ENCODE measurements at places on chromosomes 16 and 17.

GRCh38 chr16:89149386-89149785 is 22.2 kb upstream of the CDH15 start:
- DNase-seq, result no peak

DNA sequence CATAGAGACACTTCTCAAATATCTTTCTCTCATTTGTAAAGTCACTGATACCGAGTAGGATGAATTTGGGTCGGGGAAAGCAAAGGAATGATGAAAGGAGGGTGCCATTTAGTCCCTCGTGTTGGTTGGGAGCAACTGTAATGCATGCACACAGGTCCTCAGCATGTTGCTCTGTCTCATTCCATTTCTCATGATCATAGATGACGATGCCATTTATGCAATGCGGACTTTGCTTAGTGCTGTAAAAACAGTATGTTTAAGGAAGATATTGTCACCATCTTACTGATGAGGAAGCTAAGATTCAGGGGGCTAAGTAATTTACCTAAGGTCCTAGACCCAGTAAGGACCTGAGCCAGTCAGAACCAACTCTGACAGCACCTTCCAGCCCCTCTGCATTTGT is 100.1 kb downstream of the AATF start:
- DNase-seq, result no peak

- no peak for DNase-seq
Measured at GRCh38 chr17:69431835-69432234, 17.3 kb downstream of the MAP2K6 start.

GRCh38 chr17:81049372-81049911 is 14.5 kb downstream of the BAIAP2 start:
- no peak for DNase-seq

GRCh38 chr17:34769049-34769448 is 189.7 kb downstream of the TMEM132E start:
- DNase-seq, result no peak

GRCh38 chr17:50576864-50577263 is 16.3 kb downstream of the CACNA1G start:
- DNase-seq, result no peak

GRCh38 chr17:28887871-28888471 is 9.6 kb downstream of the FLOT2 start:
- no peak for DNase-seq

GRCh38 chr17:62062302-62062701 is 2.8 kb downstream of the MED13 start:
- peak; percentile 22 for DNase-seq

GRCh38 chr16:20762404-20763123 is 1.2 kb upstream of the ACSM3 start:
- DNase-seq, result no peak

GRCh38 chr16:85935391-85935973 is 36.5 kb downstream of the IRF8 start:
- no peak for DNase-seq

DNA sequence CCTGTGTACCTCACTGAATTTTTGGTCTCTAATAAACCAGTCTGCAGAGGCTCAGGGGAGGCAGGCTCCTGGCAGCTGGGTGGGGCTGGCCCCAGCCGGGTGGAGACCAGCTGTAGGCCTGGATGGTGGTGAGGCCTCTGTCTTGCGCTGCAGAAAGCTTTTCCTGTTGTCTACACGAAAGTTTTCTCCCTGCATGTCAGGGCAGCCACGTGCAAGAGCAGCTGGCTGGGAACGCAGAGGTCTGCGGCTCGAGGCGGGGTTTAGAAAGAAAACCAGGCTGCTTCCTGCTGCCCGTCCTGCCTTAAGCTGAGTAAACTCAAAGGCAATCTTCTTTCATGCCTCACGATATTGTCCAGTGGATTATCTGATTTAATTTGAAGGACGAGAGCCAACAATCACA is 2.4 kb downstream of the SERPINF1 start:
- DNase-seq, result peak; percentile 13

GRCh38 chr16:83501481-83501880 is 306.3 kb upstream of the HSBP1 start:
- no peak for DNase-seq

DNA sequence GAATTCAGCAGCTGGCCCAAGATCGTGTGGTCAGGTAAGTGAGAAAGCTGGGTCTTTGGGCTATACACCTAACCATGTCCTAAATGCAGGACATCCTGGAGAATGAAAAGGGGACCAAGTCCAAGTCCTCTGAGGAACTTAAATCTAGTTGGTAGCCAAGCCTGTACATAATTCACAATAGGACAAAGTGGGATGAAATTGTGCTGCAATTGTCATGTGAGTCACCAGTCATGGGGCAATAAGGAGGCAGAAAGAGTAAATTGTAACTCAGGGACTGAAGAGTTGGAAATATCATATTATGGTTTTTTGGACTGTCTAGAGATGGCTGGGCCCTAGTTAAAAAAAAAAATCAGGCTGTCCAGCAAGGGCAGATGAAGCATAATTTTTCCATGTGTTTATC is 202.6 kb downstream of the CYLD start:
- DNase-seq, result no peak

DNA sequence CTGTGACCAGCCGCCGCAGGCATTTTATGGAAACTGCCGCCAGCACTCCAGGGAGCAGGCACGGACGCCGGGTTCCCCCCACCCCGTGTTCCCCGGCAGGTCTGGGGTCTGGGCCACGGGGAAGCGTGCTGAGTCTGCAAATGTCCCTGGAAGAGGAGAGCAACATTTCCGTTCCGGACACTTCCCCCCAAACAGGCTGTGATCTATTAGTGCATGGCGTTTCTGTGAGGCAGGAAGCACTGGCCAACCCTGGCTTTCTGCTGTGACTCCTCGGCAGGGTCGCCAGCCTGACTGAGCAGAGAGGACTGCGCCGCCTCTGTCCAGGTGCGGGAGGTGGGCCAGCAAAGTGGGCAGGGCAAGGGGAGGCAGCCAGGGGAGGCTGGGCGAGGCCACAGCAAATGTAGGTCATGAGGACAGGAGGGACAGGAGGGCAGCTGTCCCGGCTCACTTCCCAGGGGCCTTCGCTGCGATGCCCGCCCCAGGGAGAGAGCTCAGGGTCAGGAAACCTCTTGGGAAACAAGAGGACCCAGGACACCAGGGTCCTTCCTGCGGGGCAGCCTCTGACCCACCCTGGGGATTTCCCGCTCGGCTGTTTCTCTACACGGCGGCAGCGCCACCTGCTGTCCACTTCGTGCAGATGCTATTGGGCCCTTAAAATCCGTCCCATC is 9.5 kb downstream of the FOXF1 start:
- DNase-seq, result peak; percentile 3

- no peak for DNase-seq
Measured at GRCh38 chr16:48487287-48487686, 102.1 kb upstream of the SIAH1 start.

DNA sequence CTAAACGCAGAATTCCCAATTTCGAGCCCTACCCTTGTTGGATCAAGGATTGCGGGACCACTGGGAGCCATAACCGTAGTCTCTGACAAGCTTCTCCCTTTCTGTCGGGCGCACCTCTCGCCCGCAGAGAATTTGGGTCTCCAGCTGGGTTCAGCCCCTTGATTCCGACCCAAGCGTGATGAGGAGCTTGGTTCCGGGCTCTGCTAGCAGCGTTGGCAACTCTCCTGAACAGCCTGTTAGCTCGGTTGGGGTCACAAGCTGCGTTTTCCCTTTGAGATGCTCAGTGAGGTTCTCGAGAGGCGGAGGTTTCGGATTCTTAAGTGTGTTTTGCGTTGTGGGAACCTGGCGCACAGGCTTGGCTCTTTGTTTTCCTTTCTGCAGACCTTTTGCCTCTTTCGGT is 655 bp downstream of the ATXN1L start:
- no peak for DNase-seq

DNA sequence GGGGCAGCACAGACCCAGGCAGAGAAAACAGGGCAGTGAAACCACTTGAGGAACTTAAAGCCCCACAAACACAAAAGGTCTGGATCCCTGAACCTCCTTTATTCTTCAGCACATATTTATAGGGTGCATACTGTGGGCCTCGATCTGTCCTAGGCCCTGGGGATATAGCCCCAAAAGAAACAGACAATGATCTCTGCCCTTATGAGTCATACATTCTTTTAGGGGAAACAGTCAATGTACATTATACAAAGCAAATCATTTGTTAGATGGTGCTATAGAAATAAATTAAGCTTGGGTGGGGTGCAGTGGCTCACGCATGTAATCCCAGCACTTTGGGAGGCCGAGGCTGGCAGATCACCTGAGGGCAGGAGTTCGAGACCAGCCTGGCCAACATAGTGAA is 10.0 kb upstream of the HES7 start:
- no peak for DNase-seq

- no peak for DNase-seq
Measured at GRCh38 chr17:811051-811784, 29.1 kb downstream of the MRM3 start.

DNA sequence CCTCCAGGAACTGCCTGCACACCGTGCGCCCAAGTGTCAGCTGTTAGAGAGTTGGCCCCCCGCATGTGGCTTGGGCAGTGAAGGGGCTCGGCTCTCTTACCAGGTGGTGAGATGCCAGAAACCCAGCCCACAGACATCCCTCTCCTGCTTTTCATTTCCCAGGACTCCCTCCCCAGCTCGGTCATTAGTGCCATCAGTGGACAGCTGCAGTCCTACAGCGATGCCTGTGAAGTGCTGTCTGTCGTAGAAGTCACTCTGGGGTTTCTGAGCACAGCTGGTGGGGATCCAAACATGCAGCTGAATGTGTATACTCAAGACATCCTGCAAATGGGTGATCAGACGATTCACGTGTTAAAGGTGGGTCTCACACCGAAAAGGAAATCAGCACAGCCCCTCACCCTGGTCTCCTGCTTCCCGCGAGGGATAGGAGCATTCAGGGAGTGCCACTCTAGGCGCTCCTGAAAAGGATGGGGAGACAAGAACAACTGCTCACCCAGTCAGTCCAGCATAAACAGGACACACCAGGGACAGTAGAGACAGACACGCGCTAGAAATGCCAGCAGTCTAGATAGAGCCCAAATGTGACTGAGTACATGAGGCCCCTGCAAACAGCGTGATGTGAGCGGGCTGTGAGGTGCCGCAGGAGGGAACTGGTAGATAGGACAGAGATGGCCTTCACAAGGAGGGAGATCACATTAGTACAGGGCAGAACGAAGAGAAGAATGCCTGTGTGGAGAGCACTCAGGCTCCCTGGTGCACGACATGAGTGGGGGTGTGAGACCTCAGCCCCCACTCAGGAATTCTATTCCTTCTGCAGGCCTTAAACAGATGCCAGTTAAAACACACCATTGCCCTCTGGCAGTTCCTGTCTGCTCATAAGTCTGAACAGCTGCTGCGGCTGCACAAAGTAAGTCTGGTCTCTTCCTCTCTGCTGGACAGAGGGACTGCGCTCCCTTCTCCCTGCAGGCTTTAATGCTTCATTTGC is 25.7 kb upstream of the ENDOV start:
- DNase-seq, result no peak

DNA sequence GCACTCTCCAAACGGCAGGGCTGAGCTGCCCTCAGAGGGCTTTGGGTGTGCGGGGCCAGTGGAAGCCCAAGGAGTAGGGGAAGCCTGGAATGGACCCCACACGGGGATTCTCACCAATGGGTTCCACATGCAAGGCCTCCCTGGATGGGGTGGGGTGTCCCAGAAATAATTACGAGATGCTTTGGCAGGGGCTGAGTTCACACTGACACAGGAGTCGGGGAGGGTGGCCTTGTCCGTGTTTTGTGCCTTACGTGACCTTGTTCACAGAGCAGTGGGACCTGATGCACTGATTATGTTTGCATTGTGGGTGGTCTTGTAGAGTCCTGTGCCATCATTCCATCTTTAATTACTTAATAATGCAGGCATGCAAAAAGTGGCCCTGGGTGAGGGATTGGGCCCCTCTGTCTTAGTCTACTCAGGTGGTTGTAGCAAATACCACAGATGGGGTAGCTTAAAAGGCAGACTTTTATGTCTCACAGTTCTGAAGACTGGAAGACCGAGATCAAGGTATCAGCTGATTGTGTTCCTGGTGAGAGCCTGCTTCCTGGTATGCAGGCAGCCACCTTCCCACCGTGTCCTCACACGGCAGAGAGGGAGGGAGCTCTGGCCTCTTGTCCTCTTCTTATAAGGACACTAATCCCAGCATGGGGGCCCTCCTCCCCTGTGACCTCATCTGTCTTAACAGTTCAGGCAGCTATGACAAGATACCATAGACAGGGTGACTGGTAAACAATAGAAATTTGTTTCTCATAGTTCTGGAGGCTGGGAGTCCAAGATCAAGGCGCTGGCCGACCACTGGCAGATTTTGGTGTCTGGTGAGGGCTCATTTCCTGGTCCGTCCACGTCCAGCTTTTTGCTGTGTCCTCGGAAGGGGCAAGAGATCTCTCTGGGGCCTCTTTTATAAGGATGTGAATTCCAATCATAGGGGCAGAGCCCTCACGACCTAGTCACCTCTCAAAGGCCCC is 239.4 kb downstream of the IRF8 start:
- DNase-seq, result no peak

GRCh38 chr17:83057397-83057761 is 22.0 kb upstream of the METRNL start:
- DNase-seq, result no peak

DNA sequence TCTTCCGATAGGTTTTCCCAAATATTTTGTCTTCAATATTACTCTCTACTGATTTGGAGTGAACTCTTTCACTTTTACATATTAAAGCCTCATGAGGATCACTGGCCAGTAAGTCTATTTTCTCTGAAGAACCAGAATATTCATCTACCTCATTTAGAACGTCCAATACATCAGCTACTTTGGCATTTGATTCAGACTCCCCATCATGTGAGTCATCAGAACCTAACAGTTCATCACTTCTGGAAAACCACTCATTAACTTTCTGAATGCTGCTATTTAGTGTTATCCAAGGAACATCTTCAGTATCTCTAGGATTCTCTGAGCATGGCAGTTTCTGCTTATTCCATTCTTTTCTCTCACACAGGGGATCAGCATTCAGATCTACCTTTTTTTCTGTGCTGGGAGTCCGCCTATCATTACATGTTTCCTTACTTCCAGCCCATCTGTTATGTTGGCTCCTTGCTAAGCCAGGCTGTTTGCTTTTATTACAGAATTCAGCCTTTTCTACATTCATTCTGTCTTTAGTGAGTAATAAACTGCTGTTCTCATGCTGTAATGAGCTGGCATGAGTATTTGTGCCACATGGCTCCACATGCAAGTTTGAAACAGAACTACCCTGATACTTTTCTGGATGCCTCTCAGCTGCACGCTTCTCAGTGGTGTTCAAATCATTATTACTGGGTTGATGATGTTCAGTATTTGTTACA is 30.9 kb downstream of the BRCA1 start:
- DNase-seq, result no peak

GRCh38 chr16:88577166-88577565 is 7.0 kb downstream of the ZC3H18 start:
- no peak for DNase-seq

All from AML-193 (cell line).